Fibroblast of lung (primary cell): ENCODE measurements at places on chromosomes 5 and 9.
A peak's percentile ranks its signal among the peaks of the same experiment; 100 is the strongest.

- H3K27me3 ChIP-seq, result no peaks in the 10 kb centered on the region
- peak; percentile 98 for DNase-seq
- peaks cover 4% of the 10 kb centered on the region for H3K4me1 ChIP-seq
- peak overlapping the region; percentile 53 for H3K27ac ChIP-seq
- no peak overlapping the region for H3K4me3 ChIP-seq
These were observed 33.4 kb upstream of the TTC1 start for GRCh38 chr5:159975462-159976019.

DNA sequence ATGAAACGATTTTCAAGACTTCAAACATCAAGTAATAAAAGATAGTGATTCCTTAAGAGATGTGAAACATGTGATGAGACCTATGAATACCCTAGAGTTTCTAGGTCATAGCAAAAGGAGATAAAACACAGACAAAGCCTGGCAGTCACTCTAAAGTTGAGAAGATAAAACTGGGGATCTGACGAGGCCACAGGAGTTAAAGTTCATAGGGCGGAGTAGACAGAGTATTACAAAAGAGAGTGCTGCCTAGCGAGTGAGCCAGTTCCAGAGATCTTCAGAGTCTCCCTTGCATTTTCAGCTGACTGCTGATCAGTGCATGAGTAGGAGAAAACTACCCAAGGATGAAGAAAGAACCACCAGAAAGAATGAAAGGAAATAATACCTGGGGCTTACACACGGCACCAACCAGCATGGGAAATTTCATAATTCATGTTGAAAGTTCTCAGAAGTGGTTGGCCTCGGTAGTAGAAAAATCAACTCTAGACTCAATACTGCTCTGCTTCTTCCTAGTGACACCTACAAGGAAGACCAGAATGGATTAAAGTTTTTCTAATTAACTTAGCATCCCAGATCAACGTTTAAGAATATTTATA is 30.4 kb downstream of the FBXO4 start:
- no peak overlapping the region for H3K27ac ChIP-seq
- no peaks in the 10 kb centered on the region for H3K27me3 ChIP-seq
- H3K4me3 ChIP-seq, result no peak overlapping the region

DNA sequence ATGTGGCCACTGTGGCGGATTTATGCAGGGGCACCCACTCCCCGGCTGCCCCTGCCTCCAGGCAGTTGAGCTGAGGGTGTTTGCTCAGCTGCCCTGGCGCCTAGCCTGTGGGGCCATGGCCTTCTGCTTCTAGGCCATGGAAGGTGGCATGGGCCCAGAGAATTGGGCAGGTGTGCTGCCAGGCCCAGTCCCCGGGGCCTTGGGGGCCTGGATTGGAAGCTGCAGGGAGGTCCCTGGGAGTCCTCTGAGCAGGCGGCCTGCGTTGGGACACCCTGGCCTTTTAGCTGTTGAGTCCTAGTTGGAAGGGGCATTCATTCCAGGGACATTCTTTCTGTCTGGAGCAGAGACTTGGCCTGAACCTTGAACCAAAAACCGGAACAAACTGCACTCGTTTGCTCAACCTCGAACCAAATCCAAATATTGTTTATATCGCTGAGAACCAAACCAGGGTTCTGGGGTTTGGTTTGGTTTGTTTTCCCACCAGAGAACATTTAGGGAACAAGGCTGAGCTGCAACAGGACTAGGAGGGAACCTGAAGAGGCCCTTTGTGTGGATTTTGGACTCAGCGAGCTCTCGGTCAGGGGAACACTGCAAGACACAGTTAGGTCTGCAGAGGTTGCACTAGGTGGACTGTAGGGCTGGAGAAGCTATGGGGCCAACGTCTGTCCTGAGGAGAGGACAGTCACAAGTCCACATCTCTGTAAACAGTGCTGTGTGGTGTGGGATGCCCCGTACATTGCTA is 116.8 kb downstream of the BOD1 start:
- DNase-seq, result no peak
- no peaks in the 10 kb centered on the region for H3K36me3 ChIP-seq
- peaks cover 8% of the 10 kb centered on the region for H3K4me1 ChIP-seq
- H3K4me3 ChIP-seq, result no peak overlapping the region
- H3K27ac ChIP-seq, result no peak overlapping the region
- no peaks in the 10 kb centered on the region for H3K27me3 ChIP-seq

DNA sequence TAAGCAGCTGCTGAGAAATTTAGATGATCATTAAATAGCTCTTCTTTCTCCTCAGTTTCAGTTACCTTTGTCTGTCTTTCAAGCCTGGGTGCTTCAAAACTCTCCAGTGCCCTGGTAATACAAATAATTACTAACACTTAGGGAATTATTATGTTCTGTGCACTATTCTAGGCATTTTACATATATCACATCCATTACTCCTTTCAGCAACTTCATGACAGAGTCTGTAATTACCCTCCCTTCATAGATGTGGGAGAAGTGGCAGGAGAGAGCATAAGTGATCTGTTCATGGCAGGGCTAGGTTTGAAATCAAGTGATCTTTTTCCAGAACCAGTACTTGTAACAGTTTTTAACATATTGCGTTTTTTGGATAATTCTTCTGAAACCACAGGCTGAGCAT is 32.0 kb downstream of the MAN2A1 start:
- H3K27ac ChIP-seq, result no peak overlapping the region
- no peaks in the 10 kb centered on the region for H3K27me3 ChIP-seq
- H3K36me3 ChIP-seq, result no peaks in the 10 kb centered on the region
- H3K4me1 ChIP-seq, result no peaks in the 10 kb centered on the region
- DNase-seq, result no peak

DNA sequence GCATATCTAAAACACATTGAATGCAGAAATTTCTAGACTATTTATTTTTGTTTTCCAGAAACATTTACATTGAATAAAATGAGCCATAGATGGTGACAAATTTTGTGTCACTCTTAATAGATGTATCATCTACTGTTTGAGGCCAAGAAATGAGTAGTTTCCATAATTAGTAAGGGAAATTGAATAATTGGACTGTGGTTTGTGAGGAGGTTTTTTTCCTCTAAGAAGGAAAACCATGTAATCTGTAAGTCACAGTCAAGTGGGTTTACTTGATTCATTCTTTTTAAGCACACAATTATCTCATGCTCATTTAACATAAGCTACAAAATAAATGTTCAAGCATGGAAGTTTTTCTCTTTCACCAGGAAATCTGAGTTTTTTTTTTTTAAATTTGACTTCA is 876.4 kb downstream of the NR2F1-AS1 start:
- no peak overlapping the region for H3K4me3 ChIP-seq
- no peak overlapping the region for H3K27ac ChIP-seq
- H3K4me1 ChIP-seq, result no peaks in the 10 kb centered on the region
- no peaks in the 10 kb centered on the region for H3K36me3 ChIP-seq

DNA sequence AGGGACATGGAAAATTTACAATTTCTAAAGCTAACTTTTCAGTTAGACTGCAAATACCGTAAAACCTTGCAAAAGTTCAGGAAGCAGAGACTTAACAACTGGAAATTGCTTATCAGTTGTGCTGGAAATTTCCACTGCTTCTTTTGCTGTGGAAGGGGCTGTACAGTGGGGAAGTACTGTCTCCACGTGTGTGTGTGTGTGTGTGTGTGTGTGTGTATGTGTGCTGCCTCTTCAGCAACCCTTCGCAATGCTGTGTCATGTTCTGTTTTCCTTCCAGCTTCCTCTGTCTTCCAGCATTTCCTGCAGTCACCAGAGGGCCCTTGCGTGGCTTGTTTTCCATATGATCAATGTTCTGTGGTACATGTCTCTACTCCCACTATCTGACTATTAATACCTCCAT is 87.5 kb upstream of the RANBP3L start:
- no peak overlapping the region for H3K27ac ChIP-seq
- H3K27me3 ChIP-seq, result no peaks in the 10 kb centered on the region
- no peak overlapping the region for H3K4me3 ChIP-seq

GRCh38 chr5:97131921-97132320 is 10.5 kb downstream of the LIX1 start:
- H3K27ac ChIP-seq, result no peak overlapping the region
- H3K36me3 ChIP-seq, result no peaks in the 10 kb centered on the region
- DNase-seq, result no peak
- H3K4me1 ChIP-seq, result no peaks in the 10 kb centered on the region

GRCh38 chr5:83787631-83788030 is 67.0 kb upstream of the HAPLN1 start:
- peak; percentile 23 for DNase-seq
- no peaks in the 10 kb centered on the region for H3K36me3 ChIP-seq
- no peak overlapping the region for H3K27ac ChIP-seq

DNA sequence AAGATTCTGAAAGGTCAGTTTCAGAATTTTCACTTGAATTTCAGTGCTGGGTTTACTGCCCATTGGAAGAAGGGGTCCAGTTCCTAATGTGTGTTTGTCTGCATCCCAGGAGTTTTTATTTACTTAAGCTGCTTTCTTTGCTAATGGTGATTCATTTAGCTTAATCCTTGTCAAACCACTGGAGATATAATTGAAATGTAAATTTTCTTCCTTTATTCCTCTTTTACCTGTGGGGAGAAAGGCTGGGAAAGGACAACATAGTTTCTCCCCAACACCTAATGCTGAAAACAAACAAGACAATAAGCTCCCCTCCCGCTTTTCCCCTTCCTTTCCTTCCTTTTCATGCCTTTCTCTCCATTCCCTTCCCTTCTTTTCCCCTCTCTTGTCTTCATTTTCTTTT is 185.8 kb downstream of the KCTD16 start:
- no peaks in the 10 kb centered on the region for H3K27me3 ChIP-seq
- H3K27ac ChIP-seq, result no peak overlapping the region
- no peaks in the 10 kb centered on the region for H3K36me3 ChIP-seq
- no peaks in the 10 kb centered on the region for H3K4me1 ChIP-seq
- no peak overlapping the region for H3K4me3 ChIP-seq

DNA sequence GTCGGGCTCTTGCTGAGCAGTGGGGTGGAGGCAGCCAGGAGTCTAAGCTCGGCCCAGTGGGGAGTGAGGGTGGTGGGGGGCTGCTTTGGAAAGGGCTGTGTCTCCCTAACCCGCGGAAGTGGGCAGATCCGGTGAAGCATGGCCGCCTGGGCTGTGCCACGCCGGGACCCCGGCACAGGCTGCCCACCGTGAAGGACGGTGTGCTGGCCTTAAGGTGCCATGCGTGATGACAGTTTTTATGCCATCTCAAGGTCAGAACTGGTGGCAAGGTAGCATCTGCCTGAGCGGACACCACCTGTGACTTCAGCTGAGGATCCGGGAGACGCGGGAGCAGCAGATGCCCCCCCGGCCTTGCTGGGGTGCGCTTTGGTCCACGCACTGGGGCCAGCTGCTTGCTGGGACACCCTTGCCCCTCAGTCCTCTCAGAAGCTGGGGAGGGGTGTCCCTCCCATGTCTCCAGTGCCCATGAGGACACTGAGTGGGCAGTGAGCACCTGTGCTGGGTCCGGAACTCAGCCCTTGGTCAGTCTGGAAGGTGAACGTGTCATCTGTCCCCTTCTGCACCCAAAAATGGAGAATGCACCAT is 53.9 kb downstream of the AHRR start:
- no peaks in the 10 kb centered on the region for H3K27me3 ChIP-seq
- DNase-seq, result no peak
- H3K36me3 ChIP-seq, result peaks cover 23% of the 10 kb centered on the region
- peaks cover 40% of the 10 kb centered on the region for H3K4me1 ChIP-seq

- no peak overlapping the region for H3K27ac ChIP-seq
- peak; percentile 4 for DNase-seq
- H3K4me3 ChIP-seq, result no peak overlapping the region
- H3K4me1 ChIP-seq, result no peaks in the 10 kb centered on the region
These were observed 213.6 kb downstream of the EBF1 start for GRCh38 chr5:158886086-158886485.

DNA sequence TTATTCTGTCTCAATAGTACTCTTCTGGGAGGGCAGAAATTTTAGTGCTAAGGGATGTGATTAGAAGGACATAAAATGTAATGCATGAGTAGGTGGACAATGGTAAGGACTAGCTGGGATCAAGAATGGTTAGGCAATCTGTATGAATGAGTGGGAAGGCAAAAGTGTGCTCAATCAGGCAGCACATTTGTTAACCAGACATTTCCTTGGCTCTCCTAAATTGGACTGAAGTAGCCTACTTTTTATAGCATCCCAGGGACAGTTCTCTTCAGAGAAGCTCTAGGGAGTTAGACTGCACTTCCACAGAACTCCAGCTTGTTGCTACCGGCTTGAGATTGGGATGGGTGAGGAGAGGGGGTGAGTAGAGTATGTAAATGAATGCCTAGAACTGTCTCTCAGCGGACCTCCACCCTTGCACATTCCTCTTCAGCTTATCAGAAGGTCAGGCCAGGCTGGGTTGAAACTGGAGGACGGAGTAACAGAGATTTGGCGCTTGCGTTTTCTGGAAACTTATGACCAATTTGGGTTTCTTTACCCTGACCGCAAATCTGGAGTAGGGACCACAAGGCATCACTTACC is 19.0 kb upstream of the ARL14EPL start:
- peak; percentile 15 for DNase-seq
- no peaks in the 10 kb centered on the region for H3K27me3 ChIP-seq
- no peaks in the 10 kb centered on the region for H3K36me3 ChIP-seq
- no peak overlapping the region for H3K27ac ChIP-seq
- peaks cover 3% of the 10 kb centered on the region for H3K4me1 ChIP-seq

- peaks cover 9% of the 10 kb centered on the region for H3K4me1 ChIP-seq
- DNase-seq, result peak; percentile 66
- H3K36me3 ChIP-seq, result no peaks in the 10 kb centered on the region
- no peaks in the 10 kb centered on the region for H3K27me3 ChIP-seq
- no peak overlapping the region for H3K4me3 ChIP-seq
These were observed 174.1 kb downstream of the KDM4C start for GRCh38 chr9:6931913-6932312.

- no peaks in the 10 kb centered on the region for H3K36me3 ChIP-seq
- no peak for DNase-seq
- no peaks in the 10 kb centered on the region for H3K27me3 ChIP-seq
- peaks cover 21% of the 10 kb centered on the region for H3K4me1 ChIP-seq
These were observed 131.0 kb upstream of the TARS1 start for GRCh38 chr5:33309536-33310345.

GRCh38 chr9:14203356-14204056 is 110.4 kb downstream of the NFIB start:
- DNase-seq, result peak; percentile 63
- H3K36me3 ChIP-seq, result no peaks in the 10 kb centered on the region
- H3K4me1 ChIP-seq, result peaks cover 12% of the 10 kb centered on the region
- H3K27ac ChIP-seq, result peak overlapping the region; percentile 43
- no peak overlapping the region for H3K4me3 ChIP-seq
- no peaks in the 10 kb centered on the region for H3K27me3 ChIP-seq

GRCh38 chr5:31383734-31384133 is 148.2 kb downstream of the DROSHA start:
- no peak for DNase-seq
- H3K4me3 ChIP-seq, result no peak overlapping the region
- no peak overlapping the region for H3K27ac ChIP-seq

- H3K27ac ChIP-seq, result no peak overlapping the region
- no peaks in the 10 kb centered on the region for H3K4me1 ChIP-seq
- H3K36me3 ChIP-seq, result no peaks in the 10 kb centered on the region
- no peaks in the 10 kb centered on the region for H3K27me3 ChIP-seq
These were observed 72.1 kb upstream of the HSPB3 start for GRCh38 chr5:54383225-54383901.

- no peak for DNase-seq
- no peak overlapping the region for H3K4me3 ChIP-seq
- H3K27ac ChIP-seq, result no peak overlapping the region
These were observed 3.5 kb upstream of the NEK6 start for GRCh38 chr9:124254261-124254682.
